ENCODE measurements at places on chromosomes 6 and 20. TPM values are rescaled to one million over a fixed set of nuclear protein-coding genes. Genes with fewer than 3 reads are reported as not detected.

DNA sequence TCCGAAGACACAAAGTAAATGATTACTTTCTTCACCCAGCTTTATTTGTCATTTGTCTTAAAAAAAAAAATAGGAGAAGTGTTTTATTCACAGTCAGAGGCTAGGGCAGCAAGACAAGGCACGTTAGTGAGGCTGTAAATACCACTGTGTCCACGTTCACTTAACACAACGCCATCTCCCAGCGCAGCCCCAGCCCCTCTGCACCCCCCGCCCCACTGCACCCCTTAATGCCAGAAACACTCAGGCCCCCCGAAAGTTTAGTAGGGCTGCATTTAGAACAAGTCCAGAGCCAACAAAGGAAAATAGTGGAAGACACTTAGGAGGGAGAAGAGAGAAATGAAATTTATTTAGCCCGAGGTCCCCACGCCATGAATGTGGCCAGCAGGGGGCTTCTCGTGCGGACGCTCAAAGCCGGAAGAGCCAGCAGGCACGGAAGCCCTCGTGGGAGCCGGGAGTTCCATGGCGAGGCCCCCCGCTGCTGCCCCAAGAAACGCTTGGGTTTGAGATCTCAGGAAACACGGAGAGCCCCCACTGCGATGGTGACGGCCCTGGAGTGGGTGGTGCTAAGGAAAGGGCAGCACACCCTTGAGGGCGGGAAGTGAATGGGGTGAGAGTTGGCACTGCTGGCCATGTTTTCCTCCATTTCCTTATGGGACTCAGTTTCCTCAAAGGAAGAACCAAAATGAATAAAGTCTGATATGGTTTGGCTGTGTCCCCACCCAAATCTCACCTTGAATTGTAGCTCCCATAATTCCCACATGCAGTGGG, 50.2 kb downstream of the IYD start:
- peak; percentile 49 for ATAC-seq

- no peak for ATAC-seq
Observed at GRCh38 chr6:12245763-12246718, 44.1 kb upstream of the EDN1 start.

DNA sequence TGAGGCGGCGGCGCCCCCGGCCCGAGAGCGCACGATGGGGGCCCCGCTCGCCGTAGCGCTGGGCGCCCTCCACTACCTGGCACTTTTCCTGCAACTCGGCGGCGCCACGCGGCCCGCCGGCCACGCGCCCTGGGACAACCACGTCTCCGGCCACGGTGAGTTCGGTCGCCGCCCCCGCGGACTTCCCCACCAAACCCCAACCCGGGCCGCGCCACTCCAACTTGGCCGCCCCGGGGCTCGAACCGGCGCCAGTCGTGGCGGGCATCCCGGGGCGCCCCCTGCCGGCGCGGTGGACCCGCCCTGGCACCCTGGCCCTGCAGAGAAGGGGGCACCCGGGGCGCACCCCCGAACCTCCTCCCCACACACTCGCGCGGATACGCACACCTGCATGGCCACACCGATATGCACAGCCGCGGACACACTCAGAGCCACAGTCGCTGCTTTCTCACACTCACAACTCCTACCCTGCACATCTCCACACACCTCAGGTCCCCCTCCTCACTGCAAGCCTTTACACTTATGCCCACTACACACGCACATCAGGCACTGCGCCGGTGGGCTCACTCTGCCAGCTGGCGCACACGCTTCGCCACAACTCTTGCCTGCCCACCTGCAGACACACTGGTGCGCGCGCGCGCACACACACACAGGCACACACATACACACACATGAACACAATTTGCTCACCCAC, 535 bp downstream of the VSTM2L start:
- ATAC-seq: no peak

DNA sequence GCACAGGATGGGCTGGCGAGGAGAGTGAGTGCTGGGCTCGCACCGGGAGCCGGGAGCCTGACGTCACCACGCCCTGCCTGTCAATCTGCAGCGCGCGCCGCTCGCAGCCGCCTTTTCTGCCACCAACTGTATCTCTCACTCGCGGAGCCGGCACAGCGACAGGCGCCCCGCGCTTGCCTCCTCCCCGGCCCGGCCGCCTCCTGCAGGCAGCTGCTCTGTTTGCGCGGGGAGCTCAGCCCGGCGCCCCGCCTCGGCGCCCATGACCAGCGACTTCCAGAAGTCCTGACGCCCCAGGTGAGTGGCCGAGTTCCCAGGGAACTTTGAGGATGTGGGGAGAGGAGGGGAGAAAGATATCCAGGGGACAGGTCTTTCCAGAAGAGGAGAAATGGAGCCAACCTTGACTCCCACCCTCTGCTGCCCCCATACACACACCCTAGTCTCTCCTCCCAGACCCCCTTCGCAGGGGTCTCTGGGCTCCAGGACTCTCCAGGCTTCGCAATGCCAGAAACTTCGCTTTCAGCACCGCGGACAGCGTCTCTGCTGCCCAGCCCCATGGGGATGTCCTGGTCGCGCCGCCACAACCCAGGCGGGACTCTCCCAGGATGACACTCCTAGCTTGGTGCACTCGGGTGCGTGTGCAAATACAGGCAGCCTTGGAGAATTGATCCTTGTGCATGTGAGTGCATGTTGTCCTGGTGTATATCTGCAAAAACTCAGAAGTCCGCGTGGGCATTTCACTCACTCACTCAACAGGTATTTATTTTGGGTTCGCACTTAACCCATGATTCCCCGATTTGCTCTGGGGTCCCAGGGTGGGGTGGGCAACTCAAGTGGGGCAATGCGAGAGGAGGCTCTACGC, at the start of gene GPR6:
Gene GPR6, plus strand, starts transcription at position 138 of the 859 bp plus-strand sequence. CDS start 802 bp downstream, outside the sequence.
- ATAC-seq: peak; percentile 82

GRCh38 chr6:147654103-147654845, 145.8 kb downstream of the SAMD5 start:
- no peak for ATAC-seq

- ATAC-seq: peak; percentile 62
Observed at GRCh38 chr6:37406726-37407341, 26.2 kb upstream of the CMTR1 start.

DNA sequence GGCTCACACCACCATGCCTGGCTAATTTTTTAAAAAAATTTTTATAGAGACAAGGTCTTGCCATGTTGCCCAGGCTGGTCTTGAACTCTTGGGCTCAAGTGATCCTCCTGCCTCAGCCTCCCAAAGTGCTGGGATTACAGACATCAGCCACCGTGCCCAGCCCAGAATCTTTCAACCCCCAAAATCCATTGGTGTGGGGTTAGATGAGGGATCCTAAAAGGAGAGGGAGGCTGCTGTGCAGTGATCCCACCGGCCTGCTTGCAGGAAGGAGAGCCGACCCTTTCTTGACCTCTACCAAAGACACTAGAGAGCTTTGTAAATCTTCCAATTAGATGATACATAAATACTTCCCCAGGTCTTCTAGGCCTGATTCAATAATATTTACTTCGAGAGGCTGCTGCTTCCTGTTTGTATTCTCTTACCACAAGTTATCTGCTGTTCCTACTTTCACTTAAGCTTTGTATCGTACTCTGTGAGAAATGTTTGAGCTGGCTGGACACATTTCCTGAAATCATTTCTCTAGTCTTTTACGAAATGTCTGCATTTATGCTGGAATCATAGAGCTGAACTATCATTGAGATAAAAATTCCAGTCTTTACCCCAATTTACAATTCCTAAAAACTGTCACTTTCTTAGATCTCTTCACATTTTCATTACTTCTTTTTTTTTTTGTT, 49.3 kb upstream of the IER3 start:
- no peak for ATAC-seq

GRCh38 chr20:62734326-62734725, 25.7 kb downstream of the NTSR1 start:
- ATAC-seq: no peak

- peak; percentile 72 for ATAC-seq
Observed at GRCh38 chr6:108200631-108201030, 34.8 kb downstream of the NR2E1 start.

DNA sequence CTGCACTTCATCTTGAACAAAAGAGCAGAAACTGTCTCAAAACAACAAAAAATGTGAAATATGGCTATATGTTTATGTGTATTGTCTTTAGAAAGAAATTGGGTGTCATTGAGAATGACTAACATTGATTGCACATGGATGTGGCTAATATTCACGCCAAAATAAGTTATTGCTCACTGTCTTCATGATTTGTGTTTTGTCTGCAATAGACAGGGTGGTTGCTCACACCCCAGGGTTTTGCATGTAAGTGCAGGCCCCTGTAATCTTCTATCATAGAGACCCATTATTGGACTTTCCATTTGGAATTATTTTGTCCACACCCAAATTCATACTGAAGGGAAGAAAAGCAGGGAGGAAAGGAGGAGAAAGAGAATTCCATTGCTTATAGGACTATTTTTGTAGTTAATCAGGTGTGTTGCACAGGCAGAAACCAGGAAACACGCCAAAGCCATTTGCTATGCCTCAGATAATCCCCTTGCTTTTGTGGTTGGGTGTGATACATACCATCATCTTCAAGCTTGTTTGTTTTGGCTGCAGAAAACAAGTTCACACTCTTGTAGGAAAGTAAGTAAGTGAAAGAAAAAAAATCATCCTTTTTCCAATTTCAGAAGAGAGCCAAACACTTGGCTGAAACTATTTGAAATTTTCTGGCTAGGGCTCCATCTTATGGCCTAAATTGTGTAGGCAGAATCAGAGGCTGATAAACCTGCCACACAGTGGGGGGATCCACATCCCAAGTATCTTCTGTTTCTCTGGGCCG, 214.1 kb downstream of the COL12A1 start:
- ATAC-seq: peak; percentile 96

DNA sequence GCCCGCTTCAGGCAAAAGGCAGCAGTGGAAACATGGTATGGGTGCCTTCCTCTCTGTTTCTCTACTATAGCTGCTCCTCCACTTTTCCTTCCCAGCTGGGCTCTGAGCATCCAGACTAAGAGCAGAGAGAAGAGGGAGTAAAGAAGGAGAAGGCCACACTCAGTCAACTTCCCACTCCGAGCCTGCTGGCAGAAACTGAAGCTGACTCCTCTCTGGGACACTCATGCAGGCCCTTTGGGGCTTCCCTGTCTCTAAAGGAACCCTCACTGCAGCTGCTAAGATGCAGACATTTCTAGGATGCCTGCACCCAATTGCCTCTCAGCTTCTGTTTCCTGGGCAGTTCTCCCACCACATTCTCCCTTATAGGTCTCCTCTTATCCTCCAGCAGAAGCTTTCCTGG, 88.9 kb downstream of the FRK start:
- ATAC-seq: no peak

DNA sequence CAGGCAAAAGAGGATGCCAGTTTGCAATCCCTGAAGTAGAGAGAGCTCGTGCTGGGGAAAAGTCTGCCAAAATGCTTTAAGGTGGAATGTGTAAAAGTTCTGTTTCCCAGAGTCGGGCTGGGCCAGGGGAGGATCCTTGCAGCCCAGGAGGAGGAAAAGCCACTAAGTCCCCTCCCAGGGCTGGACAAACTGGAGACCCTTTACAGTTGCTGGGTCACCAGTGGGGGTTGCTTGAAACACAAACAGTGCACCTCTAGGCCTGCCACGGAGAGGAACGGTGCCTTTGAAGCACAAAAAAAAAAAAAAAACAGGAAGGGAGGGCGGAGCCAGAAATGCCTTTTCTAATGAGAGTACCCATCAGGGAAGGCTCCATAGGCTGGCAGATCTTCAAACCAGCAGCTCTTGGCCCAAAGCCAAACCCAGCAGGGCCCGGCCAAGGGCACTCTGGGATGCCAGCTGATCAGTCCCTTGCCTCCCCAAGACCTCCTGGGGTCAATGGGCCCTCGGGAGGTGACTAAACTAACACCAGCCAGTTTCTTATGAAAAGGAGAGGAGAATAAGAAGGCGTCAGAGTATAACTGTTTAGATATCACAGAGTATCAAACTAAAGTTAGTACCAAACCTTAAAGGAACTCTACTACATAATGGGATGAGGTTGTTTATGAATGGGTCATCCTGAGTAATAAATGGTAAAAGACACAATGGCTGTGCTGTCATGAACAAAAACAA, 23.7 kb downstream of the HLA-A start:
- peak; percentile 53 for ATAC-seq

DNA sequence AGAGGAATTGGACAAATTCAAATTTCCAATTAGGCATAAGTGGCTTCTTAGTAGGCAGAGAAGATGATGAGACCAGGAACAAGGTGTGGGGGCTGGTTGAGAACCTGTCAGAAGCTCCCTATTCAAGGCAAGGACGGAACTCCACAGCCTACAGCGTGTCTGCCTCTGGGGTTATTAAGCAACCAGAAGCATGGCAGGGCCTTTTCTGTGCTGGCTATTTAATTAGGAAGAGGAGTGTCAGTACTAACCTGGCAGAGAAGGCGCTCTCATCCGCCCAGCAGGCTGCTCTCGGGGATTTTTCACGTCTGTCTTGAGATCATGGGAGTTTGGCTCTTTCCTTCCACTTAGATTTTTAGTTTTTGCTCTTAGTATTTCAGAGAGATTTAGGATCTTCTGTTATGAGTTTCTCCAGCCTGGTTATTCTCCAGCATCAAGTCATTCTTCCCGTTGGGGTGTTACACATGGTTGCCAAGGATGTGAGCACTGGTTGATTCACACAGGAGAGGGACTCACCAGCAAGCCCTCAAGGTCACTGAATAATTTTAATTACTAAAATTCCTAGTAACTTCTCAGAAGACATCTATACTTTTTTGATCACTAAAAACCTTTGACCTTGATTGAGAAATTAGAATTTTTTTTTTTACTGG, 23.9 kb downstream of the ADTRP start:
- ATAC-seq: no peak

- no peak for ATAC-seq
Observed at GRCh38 chr6:149277621-149278020, 39.9 kb upstream of the TAB2 start.

- ATAC-seq: peak; percentile 21
Observed at GRCh38 chr6:130019326-130020072, 1.1 kb downstream of the L3MBTL3 start.

The LHFPL5 gene
- not detected for total RNA-seq

The ARFGEF3 gene
- total RNA-seq: 1.2 TPM

The SDCBP2 gene
- total RNA-seq: 107 TPM

The AKAP12 gene
- total RNA-seq: 1.8 TPM

The CCDC167 gene
- total RNA-seq: 24.5 TPM

Measured in esophagus mucosa (tissue), 1 donor.